ENCODE measurements at places on chromosomes 7 and 10.
A peak's percentile ranks its signal among the peaks of the same experiment; 100 is the strongest.

DNA sequence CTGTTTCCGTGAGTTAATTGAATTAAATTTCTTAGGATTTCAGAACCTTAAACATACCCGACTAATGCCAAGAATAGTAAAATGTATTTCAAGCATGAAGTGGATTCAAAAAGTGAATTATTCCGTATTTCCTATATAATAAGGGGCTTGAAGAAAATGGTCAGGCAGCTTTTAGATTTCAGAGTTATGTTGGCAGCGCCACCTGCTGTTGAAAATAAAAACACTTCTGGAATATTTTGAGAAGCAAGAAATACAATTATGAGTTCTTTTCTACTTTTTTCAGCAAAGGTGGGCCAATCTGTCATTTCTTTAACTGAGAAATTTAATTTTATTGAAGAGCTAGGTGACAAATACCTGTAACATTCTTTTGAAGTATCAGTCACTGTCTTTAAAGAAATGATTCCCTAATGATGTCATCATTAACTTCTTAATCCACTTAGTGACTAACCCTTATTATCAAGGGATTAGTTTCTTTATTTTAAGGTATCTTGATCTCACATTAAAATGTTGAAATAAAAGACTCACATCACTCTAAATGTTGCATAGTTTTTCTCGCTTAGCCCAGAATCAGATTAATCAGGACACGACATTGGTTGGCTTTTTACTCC, 36.6 kb upstream of the AGR3 start:
- peak; percentile 20 for DNase-seq

DNA sequence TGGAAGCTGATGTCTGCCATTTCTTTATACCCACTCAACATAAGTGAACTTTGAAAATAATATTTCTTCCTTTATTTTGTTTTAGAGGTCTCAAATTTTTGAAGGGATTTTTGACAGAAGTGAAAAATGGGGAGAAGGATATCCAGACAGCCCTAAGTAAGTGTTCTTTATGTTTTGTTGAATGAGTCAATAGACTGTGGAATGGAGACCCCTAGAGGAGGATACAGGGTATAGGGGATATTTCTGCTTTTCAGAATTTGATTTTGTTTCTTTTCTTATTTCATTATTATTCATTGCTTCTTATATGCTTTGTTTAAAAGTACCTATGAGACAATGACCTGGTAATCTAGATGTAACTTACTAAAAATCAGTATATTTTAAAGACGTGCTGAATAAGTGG, 34.4 kb downstream of the PLEKHA8 start:
- DNase-seq, result peak; percentile 46

DNA sequence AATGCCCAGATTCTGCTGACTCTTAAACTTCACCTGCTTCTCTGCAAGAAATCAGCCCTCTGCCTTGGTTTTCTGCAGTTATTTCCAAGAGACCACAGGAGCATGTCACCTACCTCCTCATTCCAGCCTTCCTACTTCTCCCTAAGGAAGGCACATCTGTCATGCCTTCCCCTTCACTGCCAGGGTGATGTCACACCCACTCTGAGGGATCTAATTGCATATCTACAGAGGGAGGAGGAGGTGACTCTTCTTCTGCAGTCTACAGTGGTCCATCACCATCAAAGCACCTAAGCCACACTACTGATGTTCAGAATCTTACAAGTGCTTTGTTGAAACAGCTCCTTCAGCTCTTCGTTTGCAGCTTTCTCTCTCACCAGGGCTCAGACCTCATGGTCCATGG, 275.5 kb downstream of the FGFR2 start:
- DNase-seq, result no peak

GRCh38 chr7:141698247-141699015, 3.5 kb downstream of the DENND11 start:
- no peak for DNase-seq

- no peak for DNase-seq
Measured at GRCh38 chr10:10727812-10728211, 289.9 kb upstream of the CELF2 start.

GRCh38 chr7:1413936-1414639, 45.2 kb downstream of the MICALL2 start:
- no peak for DNase-seq

DNA sequence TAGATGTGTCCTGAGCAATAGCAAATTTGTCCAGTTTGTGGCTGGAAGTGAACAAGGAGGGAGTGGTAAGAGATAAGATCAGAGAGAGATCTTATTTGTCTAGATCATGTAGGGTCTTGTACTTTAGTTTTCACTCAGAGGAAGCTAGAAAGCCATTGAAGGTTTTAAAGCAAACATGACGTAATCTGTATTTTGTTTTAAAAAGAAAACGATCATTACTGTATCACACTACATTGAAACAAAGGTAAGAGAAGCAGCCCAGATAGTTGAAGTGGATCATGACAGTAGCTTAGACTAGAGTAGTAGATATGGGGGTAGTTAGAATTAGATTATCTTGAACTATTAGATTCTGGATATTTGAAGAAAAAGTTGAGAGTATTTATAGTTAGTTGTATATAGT, 23.6 kb upstream of the ZNF804B start:
- DNase-seq, result no peak

- DNase-seq, result no peak
Measured at GRCh38 chr7:52592698-52593097, 442.7 kb upstream of the POM121L12 start.

- DNase-seq, result no peak
Measured at GRCh38 chr10:131825150-131825848, 75.5 kb upstream of the PPP2R2D start.

- DNase-seq, result peak; percentile 45
Measured at GRCh38 chr7:41911792-41912191, 208.9 kb upstream of the INHBA start.

GRCh38 chr10:103493362-103493915, at the start of gene NEURL1:
Gene NEURL1 (plus strand): TSS chr10:103493705. CDS start chr10:103494388, 683 bp downstream.
- peak; percentile 50 for DNase-seq

- no peak for DNase-seq
Measured at GRCh38 chr10:77196614-77197013, 441.0 kb downstream of the KCNMA1 start.

Data from AG20443 (cell line).